ENCODE measurements at places on chromosomes 16 and 17.
A peak's percentile ranks its signal among the peaks of the same experiment; 100 is the strongest.

DNA sequence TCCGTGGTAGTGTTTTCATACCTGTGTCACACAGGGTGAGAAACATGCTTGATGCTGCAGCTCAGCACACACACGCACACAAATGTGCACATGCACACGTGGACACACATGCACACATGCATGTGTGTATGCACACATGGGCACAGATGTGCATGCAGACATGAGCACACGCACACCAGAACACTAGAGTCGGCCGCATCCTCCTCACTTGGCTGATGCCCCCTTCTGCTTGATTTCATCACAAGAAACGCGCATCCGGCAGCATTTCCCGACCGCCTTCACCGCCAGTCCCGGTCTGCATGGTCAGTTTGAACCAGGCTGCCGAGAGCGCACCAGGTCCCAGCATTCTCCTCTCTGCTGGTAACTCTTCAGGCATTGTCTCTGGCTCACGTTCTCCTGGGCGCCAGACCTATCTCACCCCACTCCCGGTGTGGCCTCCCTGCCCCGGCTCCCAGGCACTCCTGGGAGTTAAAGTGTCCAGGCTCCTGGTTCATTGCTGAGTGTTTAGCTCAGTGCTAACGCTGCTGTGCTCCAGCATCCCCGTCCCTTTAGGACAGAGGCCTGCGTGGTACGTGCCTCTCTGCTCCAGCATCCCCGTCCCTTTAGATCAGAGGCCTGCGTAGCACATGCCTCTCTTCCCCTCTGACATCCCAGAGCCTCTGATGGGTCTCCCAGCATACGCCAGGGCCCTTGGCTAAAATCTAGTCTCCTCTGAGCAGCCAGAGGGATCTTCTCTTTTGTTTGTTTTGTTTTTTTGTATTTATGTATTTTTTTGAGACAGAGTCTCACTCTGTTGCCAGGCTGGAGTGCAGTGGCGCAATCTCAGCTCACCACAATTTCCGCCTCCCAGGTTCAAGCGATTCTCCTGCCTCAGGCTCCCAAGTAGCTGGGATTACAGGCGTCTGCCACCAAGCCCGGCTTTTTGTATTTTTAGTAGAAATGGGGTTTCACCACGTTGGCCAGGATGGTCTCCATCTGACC, 16.0 kb downstream of the BAIAP2 start:
- DNase-seq: no peak

DNA sequence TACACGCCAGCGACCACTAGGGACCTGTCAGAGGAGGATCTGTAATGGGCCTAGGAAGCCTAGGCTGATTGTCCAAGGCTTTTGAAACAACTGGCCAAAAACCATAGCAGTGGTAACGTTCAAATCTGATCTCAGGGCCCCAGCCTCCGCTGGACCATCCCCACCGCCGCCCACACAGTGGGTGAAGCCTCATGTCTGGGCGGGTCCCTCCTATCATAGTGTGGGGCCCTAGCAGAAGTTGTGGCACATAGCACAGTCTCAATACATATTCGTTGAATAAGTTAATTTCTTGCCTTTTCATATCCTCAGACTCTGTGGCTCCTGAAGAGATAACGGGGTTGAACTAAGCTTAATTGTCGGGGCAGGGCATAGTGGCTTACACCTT, 818 bp downstream of the DPH1 start:
- no peak for DNase-seq

GRCh38 chr17:82100502-82101298, 2.7 kb upstream of the FASN start:
- no peak for DNase-seq

GRCh38 chr17:48194097-48194550, 86.6 kb downstream of the SNX11 start:
- no peak for DNase-seq

DNA sequence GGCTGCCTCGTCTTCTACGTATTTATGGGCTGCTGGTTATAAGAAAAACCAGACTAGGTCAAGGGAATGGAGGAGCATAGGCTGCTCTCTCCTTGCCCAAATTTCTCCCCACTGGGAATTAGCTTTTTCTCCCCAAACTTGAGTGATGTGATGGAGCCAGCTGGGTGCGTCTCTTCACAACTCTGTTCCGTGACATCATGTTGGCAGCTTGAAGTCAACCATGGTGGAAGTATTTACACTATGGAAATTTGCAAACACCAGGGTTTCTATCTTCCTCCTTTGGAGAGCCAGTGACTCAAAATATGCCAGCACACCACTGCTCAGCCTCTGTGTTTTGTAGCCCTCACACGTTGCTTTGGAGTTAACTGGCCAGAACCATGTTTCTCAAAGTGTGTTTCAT, 78.1 kb downstream of the OR1D5 start:
- no peak for DNase-seq

- DNase-seq: no peak
Observed at GRCh38 chr16:456891-457483, 31.5 kb downstream of the RAB11FIP3 start.

DNA sequence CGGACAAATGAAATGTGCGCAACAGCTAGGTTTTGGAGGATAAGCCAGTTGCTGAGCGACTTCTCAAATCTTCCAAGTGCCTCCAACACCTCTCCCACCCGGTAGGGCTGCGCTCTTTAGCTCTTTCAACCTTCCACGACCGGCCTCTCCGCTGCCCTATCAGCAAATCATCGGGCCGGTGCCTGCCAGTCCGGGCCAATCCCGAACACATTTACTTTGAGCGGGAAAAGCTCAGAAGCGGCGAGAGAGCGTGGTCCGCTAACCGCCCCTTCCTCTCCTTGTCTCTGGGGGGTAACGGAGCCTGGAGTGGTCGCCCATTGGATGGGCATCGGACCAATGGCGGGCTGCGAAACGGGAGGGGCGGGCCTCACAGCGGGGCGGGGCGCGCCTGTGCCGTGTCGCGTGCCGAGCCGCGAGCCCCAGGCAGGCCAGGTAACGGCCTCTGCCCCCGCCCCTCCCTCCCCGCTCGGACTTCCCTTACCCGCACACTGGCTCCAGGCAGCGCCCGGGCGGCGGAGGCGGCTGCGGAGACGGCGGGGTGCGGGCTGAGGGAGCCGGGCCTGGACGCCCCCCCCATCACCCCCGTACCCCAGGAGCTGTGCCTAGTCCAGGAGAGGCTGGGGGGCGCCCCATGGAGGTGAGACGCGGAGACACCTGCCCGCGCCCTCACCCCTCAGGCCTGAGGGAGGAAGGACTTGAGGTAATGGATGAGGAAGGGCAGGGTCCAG, at the start of gene MEIOC:
TSS of gene MEIOC (plus strand) at position 486 of the 728 bp plus-strand sequence. CDS start at position 632, 146 bp downstream.
- DNase-seq: peak; percentile 38

DNA sequence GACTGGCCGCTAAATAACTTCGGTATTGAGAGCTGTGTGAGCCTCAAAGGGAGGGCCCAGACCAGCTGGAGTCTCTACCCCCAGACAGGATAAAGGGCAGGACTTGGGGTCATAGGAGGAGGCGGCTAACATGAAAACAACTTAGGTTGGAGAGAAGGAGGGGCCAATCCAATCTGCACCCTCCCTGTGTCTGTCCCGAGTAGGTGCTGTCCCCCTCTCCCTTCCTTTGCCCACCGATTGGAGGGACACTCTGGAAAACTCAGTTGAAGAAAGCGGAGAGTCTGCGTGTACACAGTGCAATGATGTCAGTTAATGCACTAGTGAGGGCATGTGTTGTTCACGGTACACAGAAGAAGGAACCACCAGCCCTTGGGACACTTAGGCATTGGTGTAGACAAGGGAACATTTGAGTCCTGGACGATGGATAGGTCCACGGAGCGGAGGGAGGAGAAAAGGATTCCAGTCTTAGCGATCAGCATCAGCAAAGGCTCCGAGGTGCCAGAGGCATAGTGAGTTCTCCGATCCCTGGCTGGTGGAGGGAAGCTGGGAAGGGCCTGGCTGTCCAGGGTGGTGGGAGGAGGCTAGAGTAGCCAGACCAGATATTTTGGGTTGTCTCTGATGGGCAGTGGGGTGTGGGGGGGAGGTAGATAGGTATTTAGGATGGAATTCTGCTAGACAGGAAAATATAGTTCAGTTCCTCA, 761 bp downstream of the NOL3 start:
- DNase-seq: no peak

DNA sequence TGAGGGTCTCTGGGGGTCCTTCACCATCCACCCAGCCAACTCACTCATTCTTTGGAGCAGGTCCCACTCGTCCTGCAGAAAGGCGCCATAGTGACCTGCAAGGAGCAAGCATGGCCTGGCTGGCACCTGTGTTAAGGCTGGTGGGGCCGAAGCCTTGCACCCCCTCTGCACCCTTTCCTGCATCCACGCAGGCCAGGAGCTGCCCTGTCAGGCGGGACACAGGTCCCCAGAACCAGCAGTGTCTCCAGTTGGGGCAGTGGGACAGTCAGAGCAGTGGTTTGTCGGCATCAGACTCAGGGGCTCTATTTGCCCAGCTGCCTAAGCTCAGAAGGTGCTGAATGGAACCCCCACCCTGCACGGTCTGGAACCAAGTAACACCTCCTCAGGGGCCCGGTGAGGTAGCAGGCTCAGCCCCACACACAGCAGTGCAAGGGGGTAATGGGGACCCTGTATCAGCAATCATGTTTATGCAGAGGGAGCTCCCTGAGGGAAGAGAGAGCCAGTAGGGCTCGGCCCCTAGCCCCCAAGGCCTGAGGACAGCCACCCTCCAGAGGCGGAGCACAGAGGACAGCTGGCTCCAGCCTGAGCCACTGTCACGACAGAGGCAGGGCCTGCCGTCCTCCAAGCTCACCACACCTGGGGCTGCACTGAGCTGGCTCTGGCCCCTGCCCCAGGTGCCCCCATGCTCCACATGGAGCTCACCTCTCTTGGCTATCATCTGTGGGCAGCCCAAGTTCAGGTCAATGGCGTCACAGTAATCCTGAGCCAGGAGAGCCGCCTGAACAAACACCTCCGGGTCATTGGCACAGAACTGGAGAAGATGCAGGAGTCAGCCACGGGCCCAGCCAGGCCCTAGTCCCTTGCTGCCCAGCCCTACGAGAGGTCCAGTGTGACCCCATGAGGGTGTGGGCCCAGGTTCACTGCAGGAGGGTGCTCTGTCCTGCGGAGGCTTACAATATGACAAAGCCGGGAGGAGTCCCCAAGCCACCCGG, 1.9 kb downstream of the DUS1L start:
- DNase-seq: no peak

- DNase-seq: no peak
Observed at GRCh38 chr17:8131844-8132441, 8.0 kb upstream of the HES7 start.

DNA sequence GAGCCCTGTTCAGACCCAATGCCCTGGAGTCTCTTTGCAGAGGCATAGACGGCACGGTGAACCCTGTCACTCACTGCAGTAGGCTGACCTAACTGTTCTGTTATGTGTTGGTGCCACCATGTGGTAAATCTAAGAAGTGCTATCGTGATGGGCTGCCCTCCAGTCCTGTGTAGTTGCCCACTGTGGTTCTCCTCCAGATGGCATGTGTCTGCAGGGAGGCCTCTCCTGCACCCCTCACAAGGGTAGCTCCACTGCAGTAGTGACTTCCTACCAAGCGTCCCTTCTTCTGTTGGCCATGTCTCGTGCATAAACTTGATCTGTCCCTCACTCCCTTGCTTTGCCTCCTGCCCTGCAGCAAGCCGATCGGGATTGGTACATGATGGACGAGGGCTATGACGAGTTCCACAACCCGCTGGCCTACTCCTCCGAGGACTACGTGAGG, 5.8 kb downstream of the DHX38 start:
- peak; percentile 24 for DNase-seq

- no peak for DNase-seq
Observed at GRCh38 chr17:11813871-11814270, 183.4 kb downstream of the ZNF18 start.

- no peak for DNase-seq
Observed at GRCh38 chr16:11669380-11670146, 1.3 kb downstream of the SNN start.

DNA sequence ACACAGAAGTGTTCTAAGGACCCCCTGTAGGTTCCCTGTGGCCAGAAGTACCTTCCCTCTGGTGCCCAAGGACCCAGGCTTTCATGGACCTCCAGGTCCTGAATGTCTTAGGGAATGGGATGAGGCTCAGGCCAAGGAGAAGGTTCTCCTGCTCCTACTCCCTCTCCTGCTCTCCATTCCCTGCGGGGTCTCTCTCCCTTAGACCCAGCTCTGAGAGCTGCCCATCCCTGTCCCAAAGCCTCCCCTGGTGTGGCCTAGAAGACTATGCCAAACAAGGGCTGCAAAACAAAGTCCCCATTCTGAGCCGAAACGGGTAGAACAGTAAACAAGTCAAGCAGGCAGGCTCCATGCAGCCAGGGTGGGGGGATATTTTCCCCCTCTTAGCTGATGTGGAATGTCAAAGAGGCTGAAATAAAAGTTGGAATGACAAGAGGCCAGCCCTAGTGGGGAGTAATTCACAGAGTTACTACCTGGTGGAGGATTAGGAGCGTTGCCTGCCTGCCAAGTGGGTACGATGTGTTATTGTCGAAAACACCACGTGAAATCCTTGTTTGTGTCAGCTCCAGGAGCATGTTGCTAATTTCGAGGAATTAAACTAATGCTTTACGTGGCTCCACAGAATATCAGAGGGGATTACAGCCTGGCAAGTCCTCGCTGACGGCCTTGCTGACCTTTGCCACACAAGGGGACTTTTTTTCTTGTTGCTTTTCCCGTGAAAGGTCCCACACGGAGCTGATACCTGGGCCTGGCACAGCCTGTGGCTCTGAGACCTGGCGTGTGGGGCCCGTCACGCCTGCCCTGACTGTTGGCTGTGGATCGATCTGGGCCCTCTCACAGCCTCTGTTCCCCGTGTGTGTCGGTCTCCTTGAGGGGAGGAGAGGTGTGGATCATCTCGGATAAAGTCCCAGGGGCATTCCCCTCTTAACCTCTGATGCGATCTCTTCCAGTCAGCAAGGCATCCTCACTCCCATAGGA, 2.9 kb downstream of the WFIKKN2 start:
- no peak for DNase-seq

DNA sequence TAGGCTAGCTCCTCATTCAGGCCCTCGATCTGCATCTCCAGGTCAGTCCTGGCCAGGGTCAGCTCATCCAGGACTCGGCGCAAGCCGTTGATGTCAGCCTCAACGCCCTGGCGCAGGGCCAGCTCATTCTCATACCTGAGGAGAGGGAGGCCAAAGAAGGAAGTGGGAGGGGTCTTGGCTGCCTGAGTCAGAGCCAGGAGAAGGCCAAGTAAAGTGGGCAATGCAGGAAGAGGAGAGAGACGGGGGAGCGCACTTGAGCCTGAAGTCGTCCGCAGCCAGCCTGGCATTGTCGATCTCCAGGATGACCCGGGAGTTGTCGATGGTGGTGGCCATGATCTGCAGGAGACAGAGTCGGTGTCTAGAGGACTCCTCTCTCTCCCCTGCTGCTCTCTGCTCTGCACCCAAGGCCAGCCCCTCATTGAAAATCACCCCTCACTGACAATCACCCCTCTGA, 1.8 kb downstream of the KRT15 start:
- no peak for DNase-seq
